ENCODE measurements at places on chromosomes 11 and 22.

DNA sequence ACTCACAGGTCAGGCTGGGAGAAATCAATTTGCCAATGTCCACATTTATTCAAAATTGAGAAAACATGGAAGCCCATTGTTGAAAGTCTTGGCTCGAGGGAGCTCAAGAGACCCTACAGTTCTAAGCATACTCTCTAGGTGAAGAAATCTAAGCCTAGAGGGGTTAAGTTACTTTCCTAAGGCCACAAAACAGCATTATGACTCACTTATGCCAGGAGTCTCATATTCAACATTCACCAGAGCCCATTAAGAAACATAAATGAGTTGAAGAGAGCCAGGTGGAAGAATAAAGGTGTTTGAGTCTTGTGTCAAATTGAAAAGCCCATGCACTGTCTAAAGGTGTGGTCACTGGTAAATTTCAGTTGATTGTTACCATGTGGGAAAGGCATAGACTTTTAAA, 108.1 kb downstream of the INSC start:
- no peak for DNase-seq

- DNase-seq: no peak
Observed at GRCh38 chr11:108663154-108663877, 1.6 kb upstream of the DDX10 start.

- DNase-seq: no peak
Observed at GRCh38 chr11:7793233-7793632, 3.5 kb downstream of the OR5P2 start.

GRCh38 chr22:36907253-36908195, 5.9 kb upstream of the CSF2RB start:
- DNase-seq: no peak

- no peak for DNase-seq
Observed at GRCh38 chr22:49824936-49825335, 2.7 kb downstream of the BRD1 start.

GRCh38 chr11:80849253-80849652, 1408.4 kb upstream of the TENM4 start:
- no peak for DNase-seq

- DNase-seq: no peak
Observed at GRCh38 chr11:103601225-103601846, 435.1 kb upstream of the DDI1 start.
